ENCODE measurements at places on chromosomes 16 and 17.

DNA sequence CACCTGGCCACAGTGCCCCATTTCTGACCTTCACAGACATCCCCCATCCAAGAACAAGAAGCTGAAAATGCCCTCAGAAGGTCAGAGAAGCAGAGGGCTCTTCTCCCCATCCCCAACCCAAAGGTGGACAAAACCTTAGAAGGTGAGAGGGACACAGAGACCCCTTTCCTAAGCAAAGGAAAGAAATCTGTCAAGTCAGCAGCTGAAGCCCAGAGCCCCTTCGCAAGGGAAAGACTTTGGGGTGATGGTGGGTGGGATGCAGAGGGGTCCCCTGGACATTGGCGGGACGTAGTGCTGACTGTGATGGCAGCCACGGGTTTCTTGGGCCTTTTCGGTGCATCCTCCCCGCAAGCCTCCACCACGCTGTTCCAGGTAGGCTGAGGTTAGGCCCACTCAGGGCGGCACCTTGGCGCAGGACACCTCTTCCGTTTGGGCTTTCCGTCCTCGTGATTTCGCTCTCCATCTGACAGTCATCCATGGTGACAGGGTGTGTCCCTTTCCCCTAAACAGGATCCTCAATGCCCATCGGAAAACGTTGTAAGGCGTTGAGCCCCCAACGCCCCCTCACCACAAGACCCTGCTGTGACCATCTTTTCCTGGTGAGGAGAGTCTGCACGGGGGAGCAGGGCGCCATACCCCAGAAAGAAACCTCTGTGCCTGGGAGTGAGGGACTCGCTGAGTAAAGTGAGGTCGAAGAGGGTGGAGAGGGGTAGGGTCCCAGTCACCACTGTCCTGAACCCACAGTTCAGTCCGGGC lies 10.7 kb upstream of the GSDMA start:
- peak; percentile 26 for DNase-seq

DNA sequence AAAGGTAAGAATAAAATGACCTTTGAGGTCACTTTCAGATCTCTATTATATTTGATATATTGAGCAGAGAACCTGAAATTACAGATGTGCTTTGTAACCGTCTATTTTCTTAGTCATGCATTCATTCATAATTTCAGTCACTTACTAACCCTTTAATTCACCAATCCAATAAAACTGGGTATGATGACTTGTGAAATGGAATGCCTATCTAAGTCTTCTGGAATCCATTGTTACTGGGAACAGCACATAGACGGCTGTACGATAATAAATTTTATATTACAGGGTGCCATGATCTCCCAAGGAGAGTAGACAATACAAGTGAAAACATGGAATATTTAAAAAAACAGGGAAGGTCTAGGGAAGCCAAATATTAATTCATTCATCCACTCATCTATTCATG lies 22.9 kb downstream of the CDH11 start:
- no peak for DNase-seq

GRCh38 chr16:82971126-82971525 lies 344.4 kb downstream of the CDH13 start:
- DNase-seq = no peak

DNA sequence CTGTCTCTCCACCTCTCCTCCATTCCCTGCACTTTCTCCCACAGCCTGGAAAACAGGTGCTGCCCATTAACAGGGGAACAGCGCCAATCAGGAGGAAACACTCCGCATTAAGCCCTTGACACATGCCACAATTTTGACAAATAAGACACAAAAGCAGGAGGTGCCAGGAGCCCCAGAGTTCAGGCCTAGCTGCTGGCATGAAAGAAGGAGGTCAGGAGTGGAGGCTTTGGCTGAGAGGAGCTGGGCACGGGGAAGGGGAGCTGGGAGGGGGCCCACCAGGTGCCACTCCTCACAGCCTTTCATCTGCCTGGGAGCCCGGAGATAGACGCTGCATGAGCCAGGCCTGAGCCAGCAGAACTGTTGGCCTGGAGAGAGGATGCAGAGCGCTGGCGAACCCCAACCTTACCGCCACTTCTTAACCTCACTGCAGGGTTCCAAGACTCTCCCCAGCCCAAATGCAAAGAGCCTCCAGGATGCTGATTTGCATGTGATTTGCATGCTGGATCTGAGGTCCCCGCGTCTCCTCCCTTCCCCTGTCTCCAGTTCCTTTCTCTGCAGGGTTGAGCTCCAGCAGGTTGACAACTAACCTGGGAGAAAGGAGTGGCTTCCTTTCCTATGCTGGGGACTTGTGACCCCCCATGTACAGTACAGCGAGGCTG lies 139.8 kb upstream of the SDK2 start:
- no peak for DNase-seq

- DNase-seq = no peak
Observed at GRCh38 chr17:29240968-29241963, 5.4 kb upstream of the CRYBA1 start.

- DNase-seq = no peak
Observed at GRCh38 chr17:38325221-38325851, 18.4 kb downstream of the GPR179 start.

GRCh38 chr17:18990331-18990730 lies 14.2 kb downstream of the FAM83G start:
- no peak for DNase-seq

DNA sequence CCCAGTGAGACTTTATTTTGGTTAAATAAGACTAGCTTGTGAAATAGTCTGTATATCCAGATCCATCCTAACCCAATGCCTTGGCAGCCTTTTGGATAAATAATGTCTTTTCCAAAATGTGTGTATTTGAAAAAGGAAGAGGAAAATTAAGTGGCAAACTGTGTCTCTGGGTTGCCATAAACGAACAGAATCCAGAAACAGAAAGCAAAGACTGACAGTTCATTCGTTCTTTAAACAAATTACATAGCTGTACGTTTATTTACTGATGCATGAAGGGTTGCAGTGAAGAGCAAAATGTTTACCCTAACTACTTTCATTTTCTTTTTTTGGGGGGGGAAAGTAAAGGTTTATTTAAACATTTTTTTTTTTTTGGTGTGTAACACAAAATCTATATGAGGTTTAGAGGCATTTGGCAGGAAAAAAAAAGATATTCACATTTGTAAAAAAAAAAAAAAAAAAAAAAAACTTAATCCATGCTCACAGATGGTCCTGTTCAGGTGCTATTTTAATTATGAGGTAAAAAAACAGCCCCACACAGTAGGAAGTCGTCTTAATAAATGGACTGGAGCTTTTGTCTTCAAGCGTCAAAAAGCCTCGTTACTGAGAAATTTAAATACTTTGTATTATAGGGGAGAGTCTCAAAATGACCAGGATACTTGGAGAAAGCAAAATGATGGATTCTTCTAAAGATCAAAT lies 245.9 kb downstream of the FTO start:
- DNase-seq = no peak

DNA sequence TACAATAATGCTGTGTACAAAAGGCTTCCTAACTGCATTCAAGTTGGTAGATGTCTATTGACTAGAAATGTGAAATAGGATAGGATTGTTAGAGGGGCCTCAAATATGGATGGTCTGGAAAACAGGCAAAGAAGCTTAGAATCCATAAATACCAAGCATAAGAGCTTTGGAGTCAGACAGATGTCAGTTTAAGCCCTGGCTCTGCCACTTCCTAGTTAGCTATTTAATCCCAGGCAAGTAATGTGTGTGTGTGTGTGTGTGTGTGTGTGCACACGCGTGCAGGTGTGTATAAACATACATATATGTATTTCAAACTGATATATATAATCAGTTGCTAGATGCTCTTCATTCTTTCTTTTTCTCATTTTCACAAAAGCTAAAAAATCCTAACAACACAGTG lies 66.7 kb downstream of the MMD start:
- DNase-seq = no peak

DNA sequence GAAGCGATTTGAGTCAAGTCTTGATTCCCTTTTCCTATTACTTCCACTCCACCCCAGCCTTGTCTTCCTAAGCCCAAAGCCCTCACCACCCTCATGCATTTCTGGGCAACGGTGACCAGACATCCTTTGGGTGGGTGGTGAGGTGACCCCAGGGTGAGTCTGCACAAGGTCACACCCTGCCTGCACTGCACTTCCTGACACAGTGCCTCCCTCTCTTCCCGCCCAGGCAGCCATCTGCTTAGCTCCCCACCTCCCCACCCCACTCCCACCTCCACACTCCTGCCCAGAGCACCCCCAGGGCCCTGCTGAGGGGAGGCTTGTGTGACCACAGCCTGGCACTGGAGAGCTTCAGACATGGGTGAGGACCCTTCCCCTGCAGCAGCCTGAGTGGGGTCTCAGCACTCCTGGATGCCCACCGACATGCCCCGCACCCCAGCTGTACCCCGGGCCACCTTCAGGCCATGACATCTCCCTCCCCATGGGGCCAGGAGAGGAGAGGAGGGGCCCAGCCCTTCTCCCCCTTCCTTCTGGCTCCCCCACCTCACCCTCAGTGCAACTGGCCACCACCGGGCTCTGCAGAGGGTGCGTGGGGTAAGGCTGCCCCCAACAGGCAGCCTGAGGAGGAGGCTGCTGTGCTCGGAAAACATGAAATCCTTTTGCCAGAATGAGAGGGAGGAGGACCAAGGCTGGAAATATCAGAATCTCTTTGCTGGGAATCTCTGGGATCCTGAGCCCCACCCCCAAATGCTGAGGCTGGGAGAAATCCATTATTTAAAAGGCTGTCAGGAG lies 68.6 kb downstream of the CCT6B start:
- no peak for DNase-seq

DNA sequence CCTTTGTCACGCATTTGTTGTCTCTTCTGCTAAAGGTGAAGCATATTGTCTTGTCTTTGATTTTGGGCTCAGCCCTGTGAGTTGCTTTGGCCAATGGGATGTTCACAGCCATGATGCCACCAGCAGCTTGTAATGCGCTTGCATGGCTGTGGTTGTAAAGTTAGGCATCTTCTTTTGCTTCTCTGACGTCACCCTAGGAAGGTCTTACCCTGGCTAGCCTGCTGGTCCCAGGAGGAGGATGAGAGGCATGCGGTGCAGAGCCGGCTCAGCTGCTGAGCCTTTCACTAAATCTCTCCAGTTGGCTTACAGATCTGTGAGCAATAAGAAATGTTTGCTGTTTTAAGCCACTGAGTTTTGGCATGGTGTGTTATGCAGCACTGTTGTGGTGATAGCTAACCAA lies 40.8 kb downstream of the IRX6 start:
- DNase-seq = no peak

- DNase-seq = no peak
Observed at GRCh38 chr17:1197379-1197778, 17.6 kb upstream of the ABR start.

GRCh38 chr16:82992786-82993185 lies 366.0 kb downstream of the CDH13 start:
- DNase-seq = no peak

DNA sequence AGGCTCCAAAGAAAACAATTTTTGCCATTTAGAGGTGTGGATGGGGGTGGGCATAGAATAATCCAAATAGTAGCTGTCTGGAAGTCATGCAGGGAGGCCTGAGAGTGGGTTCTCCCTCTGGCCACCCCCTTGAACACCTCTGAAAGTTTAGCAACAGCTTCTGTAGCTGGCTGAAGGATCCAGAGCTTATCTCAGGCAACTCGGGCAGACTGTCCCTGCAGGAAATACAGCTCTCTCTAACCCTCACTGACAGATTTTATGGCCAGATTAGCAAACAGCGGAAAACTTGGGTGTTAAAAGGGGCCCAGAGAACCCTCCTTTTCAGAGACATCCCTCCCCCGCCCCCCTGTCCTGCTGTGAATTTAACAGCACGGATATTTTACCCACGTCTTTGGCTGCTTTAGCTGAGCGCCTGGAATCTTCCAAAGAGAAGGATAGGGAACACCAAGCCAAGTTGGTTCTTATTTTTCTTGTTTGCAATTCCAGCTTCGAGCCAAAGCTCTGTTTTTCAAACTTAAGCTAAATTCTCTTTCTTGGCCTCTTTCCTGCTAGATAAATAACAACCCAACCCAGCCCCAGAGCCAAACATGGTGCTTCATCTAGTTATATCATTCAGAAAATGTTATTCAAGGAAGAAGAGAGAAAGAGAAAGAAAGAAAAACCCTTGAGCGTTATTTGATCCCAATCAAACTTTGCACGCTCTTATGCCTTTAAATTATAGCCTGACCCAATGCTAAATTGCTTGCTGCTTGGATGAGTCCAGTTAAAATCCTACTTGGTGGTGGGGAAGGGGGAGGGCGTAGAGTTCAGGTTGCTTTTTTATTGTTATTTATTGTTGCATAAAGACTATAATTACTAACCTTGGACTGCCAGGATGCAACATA lies 2.3 kb upstream of the HOXB2 start:
- no peak for DNase-seq

- no peak for DNase-seq
Observed at GRCh38 chr17:77216486-77216885, 75.7 kb downstream of the SEC14L1 start.

GRCh38 chr17:81229666-81229920 lies 6.8 kb upstream of the CEP131 start:
- no peak for DNase-seq

GRCh38 chr17:59830007-59830630 lies 62.6 kb downstream of the TUBD1 start:
- no peak for DNase-seq

DNA sequence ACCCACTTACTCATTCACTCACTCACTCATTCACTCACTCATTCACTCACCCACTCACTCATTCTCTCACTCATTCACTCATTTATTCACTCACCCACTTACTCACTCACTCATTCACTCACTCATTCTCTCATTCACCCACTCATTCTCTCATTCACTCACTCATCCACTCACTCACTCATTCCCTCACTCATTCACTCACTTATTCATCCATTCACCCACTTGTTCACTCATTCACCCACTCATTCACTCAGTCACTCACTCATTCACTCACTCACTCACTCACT lies 7.6 kb upstream of the CPSF4L start:
- DNase-seq = no peak

DNA sequence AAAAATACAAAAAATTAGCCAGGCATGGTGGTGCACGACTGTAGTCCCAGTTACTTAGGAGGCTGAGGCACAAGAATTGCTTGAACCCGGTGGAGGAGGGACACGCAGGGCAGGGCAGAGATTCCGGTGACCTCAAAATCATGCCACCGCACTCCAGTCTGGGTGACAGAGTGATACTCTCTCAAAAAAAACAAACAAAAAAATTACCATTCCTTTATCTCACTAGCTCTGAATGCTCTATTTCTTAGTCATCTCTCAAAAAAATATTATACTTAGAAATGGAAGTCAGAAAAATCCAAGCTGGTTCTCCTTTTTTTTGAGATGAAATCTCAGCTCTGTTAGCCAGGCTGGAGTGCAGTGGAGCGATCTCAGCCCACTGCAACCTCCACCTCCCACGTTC lies 40.8 kb downstream of the SPOP start:
- DNase-seq = no peak

GRCh38 chr16:23398987-23399805 lies 53.8 kb downstream of the COG7 start:
- DNase-seq = peak; percentile 81

DNA sequence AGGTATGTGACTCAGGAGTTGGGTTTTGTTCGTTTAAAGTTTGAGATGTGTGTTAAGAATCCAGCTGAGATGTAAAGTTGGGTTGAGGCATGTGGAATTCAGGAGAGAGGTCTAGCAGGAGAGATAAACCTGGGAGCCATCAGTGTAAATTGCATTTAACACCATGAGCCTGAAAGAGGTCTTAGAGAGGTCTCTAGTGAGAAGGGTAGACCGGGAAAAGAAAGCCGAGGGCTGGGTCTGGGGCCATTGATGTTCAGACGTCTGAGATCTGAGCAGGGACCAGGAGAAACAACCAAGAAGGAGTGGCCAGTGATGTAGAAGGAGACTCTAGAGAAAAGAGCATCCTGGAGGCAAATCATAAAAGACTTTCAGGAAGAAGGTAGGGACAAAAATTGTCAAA lies 44.1 kb upstream of the PIRT start:
- no peak for DNase-seq

- no peak for DNase-seq
Observed at GRCh38 chr16:76226011-76226410, 51.2 kb upstream of the CNTNAP4 start.

Measured in hindlimb muscle (tissue), 1 donor.